SK-N-SH treated with all-trans-retinoic acid at 6 μM for 48 hours (cell line): ENCODE measurements at places on chromosomes 1 and 21.

GRCh38 chr1:79295967-79296366 is 289.4 kb upstream of the ADGRL4 start:
- ATAC-seq, result no peak

GRCh38 chr1:11700601-11701467 is 9.3 kb downstream of the DRAXIN start:
- no peak for ATAC-seq

DNA sequence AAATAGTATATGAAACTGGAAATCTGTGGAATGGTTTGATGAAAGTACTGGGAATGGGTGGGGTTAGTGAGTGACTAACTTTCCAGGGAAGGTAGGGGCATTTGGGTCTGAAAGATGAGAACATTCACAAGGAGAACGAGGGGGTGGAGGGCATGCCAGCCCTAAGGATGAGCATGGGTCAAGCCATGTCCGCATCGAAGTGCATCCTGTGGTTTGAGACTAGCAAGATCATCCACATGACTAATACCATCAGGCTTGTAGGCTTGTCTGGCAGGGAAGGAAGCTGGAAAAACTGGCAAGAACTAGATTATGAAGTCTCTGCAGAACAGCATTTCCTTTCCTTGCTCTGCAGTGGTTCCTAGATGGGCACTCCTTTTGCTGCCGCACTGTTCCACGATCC is 70.4 kb upstream of the UBE2U start:
- ATAC-seq, result peak; percentile 94

GRCh38 chr1:230426246-230427093 is at the start of gene PGBD5:
Gene PGBD5 (minus strand): TSS chr1:230426332. CDS start chr1:230425928, 404 bp downstream.
- ATAC-seq, result peak; percentile 90

DNA sequence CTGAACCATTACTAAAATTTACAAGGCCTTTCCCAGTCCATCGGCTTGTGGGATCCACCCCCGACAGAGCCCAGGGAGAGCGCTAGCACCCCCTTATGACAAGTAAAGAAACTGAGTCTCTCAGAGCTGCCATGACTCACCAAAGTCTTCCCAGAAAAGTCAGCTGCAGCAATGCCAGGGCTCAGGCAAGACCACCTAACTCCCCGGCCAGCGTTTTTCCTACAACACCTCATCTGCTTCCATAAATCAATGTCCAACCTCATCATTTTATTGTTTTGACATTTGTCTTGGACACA is 15.0 kb downstream of the DHCR24 start:
- peak; percentile 28; the same call in 2 of the 3 replicates for ATAC-seq

DNA sequence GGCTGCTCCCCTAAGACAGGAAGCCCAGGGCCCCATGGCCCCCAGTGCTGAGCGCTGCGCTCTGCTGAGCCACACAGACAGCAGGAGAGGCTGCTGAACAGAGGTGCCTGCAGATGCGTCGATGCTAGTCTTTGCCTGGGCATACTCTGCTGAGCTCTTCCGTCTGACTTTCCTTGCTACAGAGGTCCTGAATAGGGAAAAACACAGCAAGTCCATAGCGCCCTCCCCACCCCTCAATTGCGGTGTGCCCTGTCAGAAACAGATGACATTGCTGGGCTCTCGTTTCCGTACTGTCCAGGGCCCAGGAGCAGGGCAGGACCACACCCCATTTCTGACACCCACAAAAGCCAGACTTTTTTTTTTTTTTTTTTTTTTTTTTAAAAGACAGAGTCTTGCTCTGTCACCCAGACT is 252.5 kb downstream of the SDCCAG8 start:
- ATAC-seq, result peak; percentile 24; the same call in 1 of the 3 replicates

DNA sequence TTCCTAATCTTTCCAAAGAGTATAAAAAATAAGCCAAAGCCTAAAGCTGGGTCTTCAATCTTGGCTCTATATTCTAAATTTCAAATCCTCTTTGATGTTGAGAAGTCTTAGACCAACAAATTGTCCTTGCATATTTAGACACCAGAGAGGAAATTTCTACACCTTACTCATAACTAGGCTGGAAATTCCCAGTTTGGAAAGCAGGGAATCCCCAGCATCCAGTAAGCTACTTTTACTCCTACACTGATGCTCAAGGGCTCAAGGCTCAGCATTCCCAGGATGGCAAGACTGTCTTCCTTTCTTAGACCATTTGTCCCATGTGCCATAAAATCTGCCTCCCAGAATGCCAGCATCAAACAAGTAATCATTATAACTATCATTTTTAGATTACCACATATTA is 28.3 kb downstream of the PRDX6 start:
- ATAC-seq, result no peak

DNA sequence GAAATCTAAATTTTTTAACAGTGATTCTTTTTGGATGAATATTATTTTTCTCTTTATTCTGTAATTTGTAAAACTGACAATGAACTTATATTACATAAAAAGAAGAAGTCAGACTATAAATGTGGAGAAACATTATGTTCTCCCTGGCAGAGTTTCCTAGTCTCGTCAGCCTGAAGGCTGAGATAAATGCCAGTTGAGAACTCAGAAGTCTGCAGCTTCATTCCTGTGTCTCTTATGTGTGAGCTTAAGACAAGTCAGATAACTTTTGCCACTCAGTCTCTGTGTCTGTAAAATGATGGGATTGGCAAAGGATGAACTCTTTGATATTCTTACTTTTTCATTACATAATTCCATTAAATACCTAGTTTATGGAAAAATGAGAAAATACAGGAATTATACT is 568.8 kb upstream of the ZRANB2 start:
- ATAC-seq, result no peak

GRCh38 chr21:45228171-45228641 is 59.5 kb downstream of the POFUT2 start:
- peak; percentile 92 for ATAC-seq

DNA sequence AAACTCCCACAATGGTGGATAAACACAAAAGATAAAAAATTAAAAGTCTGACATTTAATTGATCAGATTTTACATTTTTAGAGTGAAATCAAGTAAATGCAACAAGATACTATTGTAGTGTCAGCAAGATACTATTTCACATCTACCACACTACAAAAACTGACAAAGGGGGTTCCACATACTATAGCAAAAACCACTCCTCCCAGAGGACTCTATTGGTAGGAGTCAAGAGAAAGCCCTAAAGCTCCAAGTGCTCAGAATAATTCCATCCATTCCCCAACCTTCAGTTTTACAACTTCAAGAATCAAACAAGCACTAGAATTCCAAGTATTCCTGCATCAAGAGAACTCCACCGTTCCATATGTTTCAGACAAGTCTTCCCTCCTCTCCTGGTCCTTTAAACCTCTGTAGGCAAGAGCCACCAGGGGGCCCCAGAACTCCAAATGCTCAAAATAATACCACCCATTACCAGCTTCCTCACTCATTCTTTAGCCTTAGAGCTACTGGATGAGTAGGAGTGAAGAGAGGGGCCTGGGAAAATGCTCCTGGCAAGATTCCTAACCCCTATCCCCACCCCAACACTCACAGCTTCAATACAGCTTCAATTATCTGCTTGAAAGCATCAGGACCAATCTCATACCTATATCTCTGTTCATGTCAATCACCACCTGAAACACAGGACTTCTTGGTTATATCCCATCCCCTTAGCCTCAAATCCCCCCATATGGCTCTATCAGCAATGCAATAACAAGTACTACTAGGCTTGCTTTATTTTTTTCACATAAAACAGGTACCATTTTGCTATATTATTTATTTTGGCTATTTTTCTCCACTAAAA is 9.9 kb downstream of the TOR1AIP2 start:
- ATAC-seq, result peak; percentile 96

DNA sequence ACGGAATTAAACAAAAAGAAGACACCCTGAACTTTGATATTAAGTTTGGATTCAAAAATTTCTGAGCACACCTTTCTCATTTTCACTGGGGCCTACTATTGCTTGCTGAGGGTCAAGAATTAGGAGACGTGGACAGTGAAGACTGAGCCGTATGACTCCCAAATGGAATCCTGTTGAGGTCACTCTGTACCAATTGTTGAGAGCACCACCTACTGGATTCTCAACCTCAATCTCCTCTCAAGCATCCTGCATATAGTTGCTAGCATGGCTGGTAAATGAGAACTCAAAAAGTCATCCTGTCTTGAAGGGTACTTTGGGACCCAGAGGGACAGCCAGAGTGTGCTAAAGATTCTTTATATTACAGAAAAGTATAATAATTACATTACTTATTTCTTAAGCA is 20.2 kb upstream of the MTR start:
- ATAC-seq, result peak; percentile 85

DNA sequence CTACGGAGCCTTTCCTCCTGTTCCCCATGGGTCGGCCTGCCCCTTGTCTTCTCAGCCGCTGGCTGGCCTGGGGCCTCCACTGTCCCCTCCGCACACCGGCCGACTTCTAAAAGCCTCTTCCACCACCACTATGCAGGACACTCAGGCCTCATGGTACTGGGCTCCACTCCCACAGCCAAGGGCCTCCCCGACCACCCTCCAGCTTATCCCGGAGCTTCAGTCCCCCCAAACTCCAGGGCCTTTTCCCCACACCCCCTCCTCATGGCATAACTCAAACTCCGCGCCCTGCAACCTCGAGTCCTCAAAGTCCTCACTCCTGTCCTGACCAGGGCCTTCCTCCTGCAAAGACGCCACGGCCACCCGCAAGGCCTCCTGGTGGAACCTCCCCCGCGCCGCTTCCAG is 2.0 kb downstream of the LRRC41 start:
- peak; percentile 1; the same call in 1 of the 3 replicates for ATAC-seq

GRCh38 chr1:167412920-167413319 is 105.4 kb downstream of the CD247 start:
- ATAC-seq, result no peak

GRCh38 chr1:177854951-177855350 is 114.9 kb downstream of the SEC16B start:
- ATAC-seq, result no peak

DNA sequence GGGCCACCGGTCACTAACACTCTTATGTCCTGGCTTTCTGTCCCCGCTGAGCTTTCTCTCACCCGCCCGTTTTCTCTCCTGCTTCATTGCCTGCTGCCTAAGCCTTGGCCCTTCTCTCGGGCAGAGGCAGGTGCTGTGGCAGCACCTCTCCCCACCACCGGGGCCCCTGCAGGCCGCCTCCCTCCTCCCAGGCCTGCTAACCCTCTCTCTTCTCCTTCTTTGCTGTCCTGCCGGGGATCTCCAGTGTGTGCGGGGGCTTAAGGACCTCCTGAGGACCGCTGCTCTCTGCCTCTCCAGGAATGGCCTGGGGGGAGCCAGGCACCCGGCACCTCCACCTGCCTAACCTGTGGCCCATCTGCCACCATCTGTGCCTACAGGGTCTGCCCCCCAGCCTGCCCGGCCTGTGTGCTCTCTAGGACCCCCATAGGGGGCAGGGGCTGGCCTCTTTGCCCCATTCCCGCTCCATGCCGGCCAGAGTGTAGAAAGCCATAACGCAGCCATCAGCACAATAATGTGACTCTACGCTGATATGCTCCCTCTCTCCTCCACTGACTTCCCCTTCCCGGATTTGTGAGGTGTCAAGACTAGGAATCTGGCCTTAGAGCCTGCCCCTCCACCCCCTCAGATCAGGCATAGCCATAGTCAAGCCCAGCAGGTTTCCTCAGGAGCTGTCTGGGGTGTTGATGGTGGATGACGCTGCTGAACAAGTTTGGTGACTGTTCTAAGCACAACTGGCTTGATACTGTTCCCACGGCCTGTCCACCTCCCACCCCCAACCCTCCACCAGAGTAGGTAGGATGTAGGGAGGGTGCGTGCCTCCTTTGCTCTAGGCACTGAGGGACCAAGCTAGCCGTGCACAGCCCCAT is 6.1 kb upstream of the SFN start:
- no peak for ATAC-seq

- no peak for ATAC-seq
These were observed 4.7 kb downstream of the TMEM50A start for GRCh38 chr1:25342846-25343245.

DNA sequence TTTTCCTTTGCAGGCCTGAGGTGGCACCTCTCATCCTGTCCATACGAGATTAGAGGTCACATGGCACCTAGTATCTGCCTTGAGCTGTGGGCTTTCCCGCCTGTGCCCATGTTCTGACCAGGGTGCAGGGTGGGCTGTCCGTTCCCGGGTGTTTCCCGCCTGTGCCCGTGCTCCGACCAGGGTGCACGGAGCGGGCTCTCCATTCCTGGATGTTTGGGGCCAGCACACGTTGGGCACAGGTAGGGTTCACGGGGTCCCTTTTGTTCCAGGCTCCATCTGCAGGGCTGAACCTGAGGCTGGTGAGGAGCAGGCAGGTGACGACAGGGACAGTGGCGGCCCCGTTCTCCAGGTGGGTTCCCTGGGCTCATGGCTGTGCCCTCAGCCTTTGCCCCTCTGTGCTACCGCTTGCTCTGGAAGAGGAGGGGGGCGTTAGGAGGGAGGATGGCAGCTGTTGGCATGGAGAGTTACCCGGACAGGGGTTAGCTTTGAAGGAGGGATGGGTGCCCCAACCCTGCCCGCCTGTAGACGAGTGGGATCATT is 10.0 kb downstream of the RRP1 start:
- ATAC-seq, result no peak

DNA sequence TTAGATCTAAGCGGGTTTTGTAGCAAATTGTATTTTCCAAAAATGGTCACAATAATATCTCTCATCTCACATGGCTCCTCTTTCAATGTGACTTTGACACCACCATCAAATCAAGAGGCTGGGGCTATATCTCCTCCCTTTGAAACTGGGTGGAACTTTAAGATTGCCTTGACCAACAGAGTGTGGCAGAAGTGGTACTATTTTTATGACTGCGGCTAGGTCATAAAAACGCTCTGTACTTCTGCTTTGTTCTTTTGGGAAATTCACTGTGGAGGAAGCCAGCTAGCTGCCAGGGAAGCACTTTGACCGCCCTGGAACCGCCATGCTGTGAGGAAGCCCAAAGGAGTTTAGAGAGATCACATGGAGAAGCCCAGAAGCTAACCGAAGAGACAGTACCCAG is 50.7 kb upstream of the ACOT11 start:
- no peak for ATAC-seq

DNA sequence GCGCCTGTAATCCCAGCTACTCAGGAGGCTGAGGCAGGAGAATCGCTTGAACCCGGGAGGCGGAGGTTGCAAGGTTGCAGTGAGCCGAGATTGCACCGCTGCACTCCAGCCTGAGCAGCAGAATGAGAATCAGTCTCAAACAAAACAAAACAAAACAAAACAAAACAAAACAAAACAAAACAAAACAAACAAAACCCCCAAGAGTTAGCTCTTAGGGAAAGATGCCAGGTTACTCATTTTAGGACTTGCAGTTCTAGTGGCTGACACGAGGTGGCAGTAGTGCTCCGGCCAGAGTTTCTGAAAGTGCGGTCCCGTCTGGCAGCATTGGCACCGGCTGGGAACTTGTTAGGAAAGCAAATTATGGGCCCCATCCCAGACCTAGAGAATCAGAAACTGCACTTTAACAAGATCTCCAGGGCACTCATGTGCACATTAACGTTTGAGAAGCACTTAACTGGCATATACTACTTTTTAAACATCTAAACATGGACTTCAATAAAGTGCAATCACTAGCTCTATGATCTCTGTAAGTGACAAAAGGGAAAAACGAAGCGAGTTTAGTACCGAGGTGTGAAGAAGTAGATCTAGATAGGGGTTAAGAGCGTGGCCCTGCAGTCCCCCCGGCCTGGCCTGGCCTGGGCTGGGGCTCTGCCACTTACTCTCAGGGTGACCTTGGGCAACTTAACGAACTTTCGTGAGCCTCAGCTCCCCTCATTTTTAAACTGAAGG is 41.9 kb upstream of the TNFRSF1B start:
- ATAC-seq, result peak; percentile 76
